Pancreas (tissue), 10 donors: ENCODE measurements at places on chromosomes 7 and 10. TPM values are rescaled to one million over a fixed set of nuclear protein-coding genes. Genes with fewer than 3 reads are reported as not detected.
A peak's percentile ranks its signal among the peaks of the same experiment; 100 is the strongest.

PDZD7 gene
- total RNA-seq: 0.49 TPM

VGF gene
- total RNA-seq: 4.4 TPM

FGFBP3 gene
- total RNA-seq: 1.4 TPM

LRGUK gene
- 0.63 TPM for total RNA-seq

OR6B1 gene
- not detected for total RNA-seq

GBX1 gene
- not detected for total RNA-seq

- no peak for DNase-seq
Observed at GRCh38 chr7:31563951-31564350, 50.1 kb downstream of the ITPRID1 start.

GRCh38 chr10:31508882-31509281 lies 189.9 kb downstream of the ZEB1 start:
- DNase-seq: peak; percentile 34

DNA sequence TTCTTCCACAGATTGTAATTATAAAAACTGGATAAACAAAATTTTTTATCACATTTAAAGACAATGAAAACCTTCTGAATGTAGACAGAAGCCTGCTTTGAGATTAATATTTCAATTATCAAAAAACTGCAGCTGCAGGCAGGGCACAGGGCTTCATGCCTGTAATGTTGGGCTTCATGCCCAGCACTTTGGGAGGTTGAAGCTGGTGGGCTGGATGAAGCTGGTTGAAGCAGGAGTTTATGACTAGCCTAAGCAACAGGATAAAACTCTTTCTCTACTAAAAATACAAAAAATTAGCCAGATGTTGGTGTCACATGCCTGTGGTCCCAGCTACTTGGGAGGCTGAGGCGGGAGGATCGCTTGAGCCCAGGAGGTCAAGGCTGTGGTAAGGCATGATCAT lies 41.2 kb downstream of the PDZD8 start:
- DNase-seq: no peak

DNA sequence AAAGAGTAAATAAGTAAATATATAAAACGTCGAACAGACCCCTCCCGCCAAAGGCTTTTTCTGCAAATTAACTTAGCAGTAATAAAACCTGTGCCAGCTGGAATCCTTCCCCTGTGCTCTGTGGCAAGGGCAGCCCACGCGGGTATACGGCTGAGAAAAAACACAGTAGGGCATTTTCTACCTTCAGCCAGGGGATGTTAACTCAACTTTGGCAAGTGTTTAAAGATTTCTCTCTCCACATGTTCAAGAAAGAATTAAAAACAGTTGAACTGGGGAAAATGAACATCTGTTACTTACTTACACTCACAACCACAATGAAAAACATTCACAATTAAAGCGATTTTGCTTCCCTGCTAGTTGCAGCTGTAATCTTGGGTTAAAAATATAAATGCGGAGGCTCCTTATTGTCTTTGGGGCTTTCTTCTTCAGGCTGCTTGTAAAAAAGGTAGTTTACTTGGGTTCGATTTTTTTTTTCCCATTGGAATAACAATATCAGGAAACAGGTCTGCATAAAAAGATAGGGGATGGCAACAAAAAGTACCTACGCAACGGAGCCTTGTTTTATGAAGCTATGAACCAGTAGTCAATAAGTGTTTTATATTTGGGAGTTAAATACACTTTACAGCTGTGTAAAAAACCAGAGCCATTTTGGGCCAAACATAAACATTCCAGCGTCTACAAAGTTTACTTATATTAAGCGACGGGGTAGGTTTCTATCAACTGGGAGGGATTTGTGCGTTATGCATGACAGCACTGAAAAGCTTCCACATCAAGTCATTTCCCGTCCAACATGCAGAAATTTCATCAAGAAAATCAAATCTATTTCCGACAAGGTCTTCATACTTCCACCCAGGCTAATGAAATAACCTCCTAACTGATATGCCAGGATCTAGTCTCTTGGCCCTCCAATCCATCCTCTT lies 132.7 kb downstream of the TAX1BP1 start:
- DNase-seq: no peak

GRCh38 chr7:147869456-147869855 lies 721.1 kb upstream of the C7orf33 start:
- no peak for DNase-seq

DNA sequence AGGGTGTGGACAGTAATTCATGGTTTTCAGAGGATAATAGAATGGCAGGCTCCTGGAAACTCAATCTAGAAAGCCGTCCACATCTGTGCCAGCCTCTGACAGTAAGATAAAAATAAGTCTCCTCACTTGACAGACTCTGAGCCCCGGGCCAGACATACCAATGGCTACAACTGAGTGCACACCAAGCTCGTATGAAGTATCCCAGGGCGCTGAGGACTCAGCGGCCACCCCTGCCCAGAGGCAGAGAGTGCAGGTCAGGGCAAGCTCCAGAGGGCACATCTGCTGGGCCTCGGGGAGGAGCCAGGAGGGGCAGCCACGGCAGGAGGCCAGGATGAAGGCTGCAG lies 262.8 kb upstream of the TCERG1L start:
- DNase-seq: no peak

DNA sequence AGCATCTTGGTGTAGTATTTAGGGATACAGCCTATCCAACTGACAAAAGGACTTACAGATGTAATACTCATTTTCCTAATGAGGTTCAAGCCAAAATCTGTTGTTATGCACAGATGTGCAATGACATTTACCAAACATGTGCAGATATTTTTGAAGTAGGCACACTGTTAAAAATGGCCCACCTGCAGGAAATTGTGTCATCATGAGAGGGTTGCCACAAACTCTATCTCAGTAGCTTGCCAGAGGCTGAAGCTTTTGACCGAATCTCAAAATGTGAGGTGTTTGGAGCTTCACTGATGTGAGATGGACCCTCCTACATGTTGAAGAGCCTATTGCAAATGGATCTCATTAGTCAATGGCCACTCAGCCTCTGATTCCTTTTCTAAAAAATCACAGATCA lies 89.7 kb upstream of the CSTF2T start:
- DNase-seq: no peak

DNA sequence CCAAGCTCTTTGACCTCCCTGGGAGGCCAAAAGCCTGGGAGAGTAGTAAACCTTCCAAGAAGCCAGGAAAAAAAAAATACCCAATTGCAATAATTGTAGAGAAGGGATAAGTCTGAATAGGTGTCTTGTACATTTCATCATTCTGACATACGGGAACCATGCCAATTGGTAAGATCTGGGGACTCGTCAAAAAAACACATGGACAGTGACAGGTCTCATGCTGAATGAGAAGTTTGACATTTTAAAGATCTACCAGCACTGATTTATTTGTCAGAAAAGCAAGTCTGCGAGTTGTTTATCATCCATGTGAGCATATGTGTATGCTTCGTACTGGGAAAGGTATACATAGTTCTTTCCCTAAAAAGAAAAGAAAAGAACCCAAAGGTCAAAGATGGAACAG lies 4.1 kb upstream of the ITGA8 start:
- no peak for DNase-seq

- DNase-seq: no peak
Observed at GRCh38 chr10:17954861-17955260, 3.1 kb downstream of the SLC39A12 start.

GRCh38 chr7:45125193-45125904 lies 13.9 kb upstream of the TBRG4 start:
- no peak for DNase-seq

DNA sequence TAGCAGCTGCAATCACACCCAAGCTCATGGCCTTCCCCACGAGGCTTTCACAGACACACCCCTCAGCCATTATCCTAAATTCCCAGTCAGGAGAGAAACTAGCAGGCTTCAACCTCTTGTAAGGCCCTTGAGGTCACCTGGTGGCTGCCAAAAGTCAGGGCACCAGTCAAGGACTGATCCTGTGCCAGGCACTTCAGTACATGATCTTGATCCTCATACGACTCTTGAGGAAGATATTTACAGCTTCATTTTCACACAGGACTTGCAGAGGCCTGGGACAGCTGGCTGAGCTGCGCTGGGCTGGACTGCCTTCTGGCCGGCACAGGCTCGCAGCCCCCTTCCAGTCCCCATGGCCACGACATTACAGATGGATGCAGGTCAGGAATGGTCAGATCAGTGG lies 8.8 kb downstream of the PDAP1 start:
- DNase-seq: no peak

DNA sequence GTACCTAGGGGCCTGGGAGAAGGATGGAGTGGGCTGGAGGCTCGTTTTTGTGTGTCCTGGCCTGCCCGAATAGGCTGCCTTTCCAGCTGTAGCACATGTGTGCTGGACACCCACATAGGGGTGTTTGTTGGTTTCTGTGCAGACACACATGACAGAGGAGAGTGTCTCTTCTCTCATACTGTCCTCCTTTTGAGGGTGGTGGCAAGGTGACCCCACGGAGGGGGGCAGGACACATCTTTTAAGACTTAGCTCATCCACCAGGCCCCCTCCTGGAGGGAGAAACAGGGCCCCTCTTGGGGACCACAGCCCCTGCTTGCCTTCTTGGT lies 72.2 kb upstream of the PPIF start:
- no peak for DNase-seq

GRCh38 chr10:49298983-49299815 lies at the start of gene C10orf71:
TSS of gene C10orf71 (plus strand) at chr10:49299170. CDS start at chr10:49322546, 23,376 bp downstream.
- peak; percentile 37 for DNase-seq

DNA sequence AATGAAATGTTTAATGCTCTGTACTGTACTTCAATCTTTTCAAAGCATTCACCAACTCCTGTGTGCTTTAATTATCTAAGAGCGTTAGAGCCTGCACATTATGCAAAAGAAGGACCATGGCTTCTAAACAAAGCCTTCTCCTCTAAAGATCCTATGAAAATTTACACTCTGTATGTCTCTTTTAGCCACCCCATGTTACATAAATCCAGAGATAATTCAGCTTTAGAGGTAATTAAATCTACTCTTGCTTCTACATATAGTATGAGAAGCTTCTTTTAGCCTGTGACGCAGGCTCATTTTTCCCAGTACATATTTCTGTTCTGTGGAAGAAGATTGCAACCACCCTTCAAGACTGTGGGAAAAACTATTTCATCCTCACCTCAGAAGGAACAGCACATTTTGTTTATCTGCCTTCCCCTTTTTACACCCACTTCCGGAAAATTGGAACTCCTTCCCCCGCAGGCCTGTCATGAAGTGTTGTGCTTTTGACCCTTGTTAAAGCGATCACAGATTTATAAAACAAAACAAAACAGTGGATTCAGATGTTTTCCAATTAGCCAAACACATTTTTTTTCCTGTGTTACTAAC lies 8.1 kb upstream of the TAS2R16 start:
- DNase-seq: no peak

GRCh38 chr10:110650265-110650668 lies 6.1 kb downstream of the RBM20 start:
- DNase-seq: no peak

DNA sequence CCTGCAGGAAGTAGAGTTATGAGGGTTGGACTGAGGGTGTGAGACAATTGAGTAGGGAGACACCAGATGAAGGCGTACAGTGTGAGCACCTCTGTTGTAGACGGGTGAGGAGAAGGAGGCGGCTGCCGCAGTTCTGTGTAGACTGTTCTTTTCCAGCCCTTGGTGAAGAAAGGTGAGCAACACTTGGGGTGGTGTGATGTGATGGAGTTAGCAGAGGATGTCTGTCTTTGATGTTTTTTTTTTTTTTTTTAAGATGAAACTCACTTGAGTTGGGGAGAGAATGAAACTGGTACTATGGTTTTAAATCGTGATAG lies 42.8 kb upstream of the RNF216 start:
- DNase-seq: no peak

DNA sequence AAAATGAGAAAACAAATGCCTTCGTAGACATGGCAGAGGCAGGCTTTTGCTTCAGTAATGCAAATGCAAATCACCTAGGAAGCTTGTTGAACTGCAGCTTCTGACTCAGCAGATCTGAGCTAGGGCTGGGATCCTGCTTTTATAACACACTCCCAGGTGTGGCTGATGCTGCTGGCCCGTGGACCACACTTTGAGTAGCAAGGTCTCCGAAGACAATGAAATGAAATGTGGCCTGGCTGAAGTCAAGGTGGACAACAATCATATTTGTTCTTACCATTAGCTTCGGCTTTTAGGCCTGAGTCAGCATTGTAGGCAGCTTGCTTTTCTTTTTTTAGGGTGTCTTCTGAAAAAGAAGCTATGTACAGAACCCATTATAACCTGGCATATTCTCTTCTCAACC lies 26.3 kb downstream of the COL17A1 start:
- no peak for DNase-seq

DNA sequence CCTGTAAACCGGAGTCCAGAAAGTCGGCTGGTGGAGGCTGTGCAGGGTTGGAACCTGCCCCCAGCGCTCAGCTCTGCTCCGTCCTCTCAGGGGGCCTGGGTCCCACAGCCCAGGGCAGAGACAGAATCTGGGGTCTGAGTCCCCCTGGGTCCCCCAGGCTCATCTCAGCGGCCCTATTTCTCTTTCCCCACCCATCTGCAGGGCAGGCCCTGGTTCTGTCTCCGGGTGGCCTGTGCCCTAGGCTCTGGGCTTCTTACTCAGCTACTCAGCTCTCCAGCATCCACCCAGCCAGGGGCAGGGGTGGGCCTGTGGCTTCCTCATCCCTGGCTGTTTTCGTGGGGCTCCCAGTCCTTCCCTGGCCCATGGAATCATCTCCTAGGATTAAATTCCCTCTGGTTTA lies 183.4 kb downstream of the ADARB2 start:
- DNase-seq: peak; percentile 20

DNA sequence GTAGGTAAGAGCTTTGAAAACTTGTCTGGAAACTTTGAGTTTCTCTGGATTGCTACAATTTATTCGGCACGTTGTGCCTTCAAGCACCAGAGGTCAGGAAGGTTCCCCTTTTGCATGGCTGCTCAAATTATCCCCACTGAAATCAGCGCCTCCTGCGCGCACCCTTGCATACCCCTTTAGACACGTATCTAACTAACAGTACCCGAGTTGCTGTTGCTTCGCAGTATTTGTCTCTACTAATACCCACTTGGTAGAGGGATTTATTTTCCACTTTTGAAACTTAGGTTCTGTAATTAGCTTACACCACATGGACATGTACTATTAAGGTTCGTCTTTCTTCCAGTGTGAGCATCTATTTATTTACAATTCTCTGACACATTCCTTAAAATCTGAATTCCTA lies 1.6 kb downstream of the MEOX2 start:
- no peak for DNase-seq

DNA sequence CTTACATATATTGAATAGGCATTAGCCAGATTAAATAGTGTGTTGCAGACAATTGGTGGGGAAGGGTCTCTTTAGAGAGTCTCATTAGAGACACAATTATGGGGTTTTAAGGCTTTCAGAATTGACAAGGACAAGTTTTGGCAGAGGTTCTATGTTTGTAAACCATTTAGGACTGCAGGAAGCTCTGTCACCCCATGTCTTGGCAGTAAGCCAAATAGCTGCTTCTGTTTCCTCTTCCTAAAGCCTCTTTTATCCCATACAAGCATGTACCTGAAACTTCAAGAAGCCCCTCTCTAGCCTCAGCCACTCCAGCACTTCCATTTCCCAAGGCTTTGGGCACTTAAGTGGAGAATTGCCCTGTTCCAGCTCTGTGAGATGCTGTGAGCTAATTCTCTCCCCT lies 21.8 kb upstream of the LRRC4 start:
- DNase-seq: no peak

GRCh38 chr7:19397911-19398310 lies 252.7 kb upstream of the FERD3L start:
- no peak for DNase-seq
